ENCODE measurements at places on chromosomes 7 and 10.

DNA sequence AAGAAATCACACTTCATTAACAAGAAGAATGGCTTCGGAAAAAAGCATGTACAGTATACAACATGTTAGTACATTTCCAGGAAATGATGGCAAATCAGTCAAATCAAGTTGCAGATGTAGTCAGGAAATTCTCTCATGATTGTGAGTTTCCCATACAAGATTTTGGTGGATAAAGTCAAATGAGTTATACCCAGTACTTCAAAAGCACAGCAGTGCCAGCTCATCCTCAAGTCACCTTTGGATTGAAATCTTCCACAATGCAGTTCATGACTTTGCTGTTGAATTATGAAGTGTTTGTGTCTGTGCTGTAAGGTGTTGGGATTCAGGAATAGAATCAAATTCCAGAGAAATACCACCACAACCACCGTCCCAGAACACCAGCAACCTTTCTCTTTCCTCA lies 301.3 kb upstream of the BMPER start:
- no peak for DNase-seq

DNA sequence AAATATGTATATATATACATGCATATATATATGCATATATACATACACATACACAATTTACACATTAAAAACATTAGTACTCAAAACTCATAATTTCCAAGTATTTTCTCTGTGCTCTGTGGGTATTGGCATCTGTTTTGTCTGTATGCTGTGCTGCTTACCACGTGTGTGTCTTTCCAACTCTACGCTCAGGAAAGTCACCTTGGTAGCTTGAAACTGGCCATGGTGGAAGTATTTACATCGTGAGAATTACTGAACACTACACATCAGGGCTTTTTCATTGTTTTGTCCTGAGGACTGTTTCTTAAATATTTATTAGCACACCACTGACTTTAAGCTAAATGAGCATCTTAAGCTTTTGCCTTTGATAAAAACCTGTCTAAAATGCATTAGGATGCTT lies 79.6 kb downstream of the CREM start:
- DNase-seq, result no peak

DNA sequence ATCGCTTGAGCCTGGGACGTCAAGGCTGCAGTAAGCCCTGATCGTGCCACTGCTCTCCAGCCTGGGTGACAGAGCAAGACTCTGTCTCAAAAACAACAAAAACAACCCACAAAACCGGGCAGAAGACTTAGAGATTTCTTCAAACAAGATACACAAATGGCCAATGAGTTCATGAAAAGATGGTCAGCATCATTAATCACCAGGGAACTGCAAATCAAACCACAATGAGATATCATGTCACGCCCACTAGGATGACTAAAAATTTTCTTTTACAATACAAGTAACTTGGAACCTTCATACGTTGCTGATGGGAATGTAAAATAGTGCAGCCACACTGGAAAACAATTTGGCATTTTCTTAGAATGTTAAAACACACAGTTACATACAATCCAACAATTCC lies 77.3 kb upstream of the GRID1 start:
- no peak for DNase-seq

GRCh38 chr7:100075418-100075817 lies 6.1 kb downstream of the ZNF3 start:
- no peak for DNase-seq

DNA sequence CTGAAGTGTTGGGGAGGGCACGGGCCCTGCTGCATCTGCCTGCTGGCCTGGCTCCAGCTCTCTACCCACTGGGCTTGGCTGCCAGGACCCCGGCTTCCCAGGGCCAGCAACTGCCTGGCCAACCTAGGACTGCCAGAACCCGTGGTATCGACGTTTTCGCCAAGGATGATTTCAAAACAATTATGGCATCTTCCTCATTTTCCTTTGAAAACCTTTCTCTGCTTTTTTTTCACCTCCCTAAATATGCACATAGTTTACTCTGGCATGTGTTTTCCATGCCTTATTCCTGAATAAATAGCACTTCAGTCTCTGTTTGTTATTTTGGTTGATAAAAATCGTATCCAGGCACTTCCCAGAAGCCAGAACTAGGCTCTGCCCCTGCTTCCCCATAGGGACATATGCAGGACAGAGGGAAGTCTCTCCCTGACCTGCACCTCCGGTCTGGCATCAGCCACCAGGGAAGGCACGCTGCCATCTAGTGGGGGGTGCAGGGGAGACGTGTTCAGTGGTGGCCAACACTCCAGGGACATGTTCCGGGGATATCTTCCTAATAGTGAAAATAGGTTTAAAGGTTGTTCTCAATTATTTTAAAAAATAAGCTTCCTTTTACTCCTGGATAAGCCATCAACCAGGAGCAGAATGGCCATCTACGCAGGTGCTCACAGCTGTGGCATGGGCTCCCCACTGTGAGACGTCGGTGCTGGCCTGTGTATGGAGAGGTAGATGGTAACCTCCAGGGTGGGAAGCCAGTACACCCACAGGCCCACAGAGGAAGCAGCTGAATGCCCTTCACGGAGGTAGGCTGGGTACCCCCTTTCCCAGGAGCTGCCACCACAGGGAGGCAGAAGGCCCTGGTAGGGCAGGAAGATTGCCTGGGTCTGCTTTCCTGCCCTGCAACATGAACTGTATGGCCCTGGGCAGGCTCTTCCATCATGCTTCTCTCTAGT lies 30.7 kb upstream of the ANTXRL start:
- no peak for DNase-seq

DNA sequence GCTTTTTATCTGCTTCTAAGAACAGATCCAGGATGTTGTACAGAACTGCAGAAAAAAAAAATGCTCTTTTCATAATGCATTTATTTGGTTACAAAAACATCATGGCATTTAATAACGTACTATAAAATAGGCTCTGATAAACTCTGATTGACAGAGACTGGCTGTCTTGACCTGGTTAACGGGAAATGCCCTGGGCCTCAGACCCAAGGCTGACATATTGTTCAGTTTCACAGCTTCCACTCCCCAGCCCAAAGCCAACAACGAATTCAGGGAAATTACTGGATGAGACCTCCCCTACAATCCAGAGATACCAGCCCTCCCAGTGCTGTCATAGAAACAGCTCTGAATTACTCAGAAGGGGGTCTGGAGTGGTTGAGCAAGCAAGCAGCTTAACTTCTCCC lies 260.1 kb downstream of the CREB5 start:
- DNase-seq, result no peak

- DNase-seq, result no peak
These were observed 222.4 kb downstream of the PTPRN2 start for GRCh38 chr7:158365267-158365666.
